ENCODE measurements at places on chromosomes 7 and 10. TPM values are rescaled to one million over a fixed set of nuclear protein-coding genes. Genes with fewer than 3 reads are reported as not detected.

Gene TMEM176B
- not detected for total RNA-seq

DNA sequence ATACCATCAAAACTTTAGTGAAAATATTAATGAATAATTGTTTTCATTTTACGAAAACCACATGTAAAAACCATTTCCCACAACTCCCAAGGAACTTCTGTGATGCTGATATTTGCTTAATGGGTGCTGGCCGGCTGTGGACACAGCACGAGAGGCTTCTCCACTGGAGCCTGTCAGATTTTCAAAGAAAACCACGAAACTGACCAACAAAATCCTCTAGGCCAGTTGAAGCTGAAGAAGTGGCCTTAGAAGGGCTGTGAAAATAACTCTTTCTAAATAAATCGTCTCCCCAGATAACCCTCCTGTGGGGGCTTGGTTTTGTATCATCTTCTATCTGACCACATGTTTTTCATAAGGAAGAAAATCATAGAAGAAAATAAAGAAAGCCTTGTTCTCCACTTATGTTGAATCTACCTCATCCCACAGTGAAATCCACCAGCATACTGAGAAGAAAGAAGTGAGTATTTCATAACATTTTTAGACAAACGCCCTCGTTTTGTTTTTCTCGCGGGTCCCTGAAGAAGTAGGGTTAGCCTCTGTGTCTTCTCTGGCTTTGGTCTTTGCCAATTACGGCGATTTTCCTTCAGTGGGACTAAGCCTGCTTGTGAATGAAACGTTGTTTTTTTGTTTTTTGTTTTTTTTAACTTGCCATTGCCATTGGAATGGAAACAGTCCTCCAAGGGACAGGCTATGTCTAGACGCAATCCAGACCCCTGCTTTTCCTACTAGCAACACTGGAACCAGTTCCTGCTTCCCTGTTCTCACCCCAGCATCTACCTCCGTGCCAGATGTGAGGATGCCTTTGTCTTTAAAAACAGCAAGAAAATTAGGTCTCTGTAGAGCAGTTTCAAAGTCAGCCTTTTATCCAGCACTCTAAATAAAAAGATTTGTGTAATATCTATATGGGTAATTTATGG, 123.9 kb downstream of the ADAM12 start:
- peak; percentile 74 for DNase-seq

- DNase-seq, result no peak
Observed at GRCh38 chr7:127815631-127816145, 163.7 kb downstream of the SND1 start.

- DNase-seq, result no peak
Observed at GRCh38 chr10:72355214-72355555, 466 bp upstream of the DNAJB12 start.

- DNase-seq, result no peak
Observed at GRCh38 chr7:127047521-127047920, 205.2 kb downstream of the GRM8 start.

Gene SSBP1
- total RNA-seq, result 193 TPM

DNA sequence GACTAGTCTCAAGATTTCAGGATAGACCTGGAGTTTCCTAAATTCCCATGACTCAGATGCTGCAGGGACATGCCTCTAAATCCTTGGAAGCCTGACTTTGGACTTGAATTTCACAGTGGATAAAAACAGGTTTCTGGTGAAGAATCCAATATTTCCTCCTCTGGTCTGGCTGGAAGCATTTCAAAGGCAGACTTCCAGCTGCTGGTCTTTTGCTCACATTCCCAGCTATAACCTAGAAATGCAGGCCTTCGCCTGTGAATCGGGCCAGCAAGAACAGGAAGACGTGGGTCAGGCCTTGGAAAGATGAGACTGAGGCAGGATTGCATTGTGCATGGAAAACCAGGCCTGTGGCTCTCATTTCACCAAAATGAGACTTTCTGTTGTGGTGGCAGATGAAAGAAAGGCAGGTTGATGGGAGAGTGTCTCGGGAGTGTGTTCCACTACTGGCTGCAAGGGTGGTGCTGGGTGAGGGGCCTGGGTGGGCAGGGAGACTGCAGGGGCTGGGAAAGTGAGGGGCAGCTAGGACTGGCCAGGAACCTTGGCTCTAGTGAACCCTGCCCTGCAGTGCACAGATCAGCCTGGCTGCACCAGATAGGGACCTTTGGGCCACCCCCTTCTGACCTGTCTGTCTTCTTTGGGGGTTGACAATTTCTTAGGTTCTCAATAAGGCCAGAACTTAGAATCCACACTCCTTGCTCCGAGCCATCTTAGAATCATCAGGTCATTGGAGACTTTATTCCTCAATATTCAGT, 488.8 kb upstream of the MKI67 start:
- no peak for DNase-seq

GRCh38 chr10:13684806-13685482, 98.2 kb downstream of the PRPF18 start:
- DNase-seq, result peak; percentile 51

- no peak for DNase-seq
Observed at GRCh38 chr7:69677054-69677852, 79.0 kb downstream of the AUTS2 start.

Gene HPSE2
- not detected for total RNA-seq

- DNase-seq, result no peak
Observed at GRCh38 chr10:23293973-23294590, 50.5 kb downstream of the C10orf67 start.

- no peak for DNase-seq
Observed at GRCh38 chr10:78991187-78991586, 77.6 kb upstream of the ZMIZ1 start.

DNA sequence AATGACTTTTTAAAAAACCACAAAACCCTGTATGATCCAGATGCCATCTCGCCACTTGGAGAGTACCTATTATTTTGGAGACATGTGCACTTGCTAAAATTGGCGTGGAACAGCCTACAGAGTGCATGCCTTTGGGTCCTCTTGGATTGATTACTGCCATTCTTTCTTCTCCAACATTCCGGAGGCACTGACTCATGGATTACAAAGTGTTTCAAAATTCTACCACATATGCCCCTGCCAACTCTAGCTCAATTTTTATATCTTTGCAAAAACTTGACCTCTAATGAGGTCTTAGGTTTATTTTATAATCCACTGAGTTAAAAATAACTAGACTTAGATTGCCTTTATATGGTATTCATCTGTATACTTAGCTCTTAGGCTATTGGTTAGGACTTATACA, 55.8 kb upstream of the KIF5B start:
- peak; percentile 91 for DNase-seq

Gene ZPBP
- not detected for total RNA-seq

DNA sequence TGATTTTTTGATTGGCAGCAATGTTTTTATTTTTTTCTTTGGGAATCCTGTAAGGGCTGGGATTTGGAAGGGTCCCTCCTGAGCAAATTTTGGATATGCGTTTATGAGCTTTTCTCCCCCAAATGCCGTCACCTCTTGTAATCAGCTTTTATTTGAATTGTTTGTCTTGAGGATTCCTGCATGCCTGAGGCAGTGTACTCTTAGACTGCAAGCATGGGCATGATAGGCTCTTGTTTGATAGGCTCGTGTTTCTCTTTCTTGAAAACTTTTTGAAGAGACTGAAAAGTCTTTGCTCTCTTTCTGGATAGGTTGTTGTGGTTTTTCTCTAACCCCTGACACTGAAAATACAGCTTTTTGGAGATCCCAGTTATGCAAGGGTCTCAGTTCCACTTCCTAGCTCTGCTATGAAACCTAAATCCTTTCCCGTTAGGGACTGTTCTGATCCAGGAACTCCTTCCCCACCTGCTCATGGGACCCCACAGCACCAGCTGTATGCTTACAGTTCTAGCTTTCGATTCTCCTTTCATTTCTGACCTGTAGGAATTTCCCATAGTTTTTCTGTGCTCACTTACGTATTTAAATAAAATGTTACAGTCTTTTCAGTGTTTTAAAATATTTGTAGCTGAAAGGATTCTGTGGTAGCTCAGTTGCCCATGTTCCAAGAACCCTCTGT, 17.2 kb downstream of the TSPAN13 start:
- no peak for DNase-seq

Gene CACUL1
- total RNA-seq, result 32.3 TPM

DNA sequence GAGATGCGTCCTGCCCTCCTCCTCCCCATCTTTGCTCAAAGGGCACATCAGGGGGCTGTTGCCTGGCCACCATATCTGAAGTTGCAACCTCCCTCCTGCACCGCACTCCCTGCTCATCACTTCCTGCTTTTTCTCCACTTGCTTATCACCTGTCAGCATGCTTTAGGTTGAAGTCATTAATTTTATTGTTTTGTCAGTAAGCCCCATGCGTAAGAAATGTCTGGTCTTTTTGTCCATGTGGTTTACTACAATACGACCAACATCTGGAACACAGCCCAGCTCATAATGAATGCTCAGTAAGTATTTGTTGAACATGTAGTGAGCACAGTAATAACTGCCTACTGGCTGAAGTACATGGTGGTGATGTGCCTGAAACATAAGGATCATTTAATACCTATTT, 71.6 kb upstream of the GJD4 start:
- no peak for DNase-seq

GRCh38 chr7:113158756-113159155, 40.4 kb upstream of the SMIM30 start:
- DNase-seq, result no peak

GRCh38 chr7:25885057-25885576, 266.9 kb upstream of the NFE2L3 start:
- DNase-seq, result no peak

GRCh38 chr10:48655411-48656240, 29.0 kb upstream of the WDFY4 start:
- peak; percentile 89 for DNase-seq

DNA sequence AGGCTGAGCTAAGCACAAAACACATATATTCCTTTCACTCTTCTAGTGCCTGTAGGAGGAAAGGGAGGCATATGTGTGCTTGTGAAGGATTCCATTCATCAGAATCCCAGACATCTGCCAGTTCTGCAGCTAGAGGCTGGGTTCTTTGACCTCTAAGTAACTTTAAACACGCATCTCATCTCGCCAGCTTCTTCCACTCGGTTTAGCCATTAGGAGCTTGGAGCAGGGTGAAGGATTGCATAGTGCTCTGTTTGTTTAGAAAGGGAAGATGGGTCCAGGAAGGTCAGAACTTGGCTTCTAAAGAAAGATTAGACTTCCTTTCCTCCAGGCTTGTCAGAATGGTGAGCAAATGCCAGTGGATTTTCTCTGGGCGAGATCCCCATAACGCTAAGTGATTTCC, 43.6 kb downstream of the HK1 start:
- no peak for DNase-seq

GRCh38 chr7:142439739-142440138, 181.9 kb upstream of the PRSS58 start:
- no peak for DNase-seq

- peak; percentile 33 for DNase-seq
Observed at GRCh38 chr10:73060738-73061635, 35.7 kb downstream of the P4HA1 start.

- DNase-seq, result no peak
Observed at GRCh38 chr10:224571-224970, 89.3 kb downstream of the ZMYND11 start.

GRCh38 chr10:71667387-71667752, 52.2 kb downstream of the C10orf105 start:
- DNase-seq, result no peak

DNA sequence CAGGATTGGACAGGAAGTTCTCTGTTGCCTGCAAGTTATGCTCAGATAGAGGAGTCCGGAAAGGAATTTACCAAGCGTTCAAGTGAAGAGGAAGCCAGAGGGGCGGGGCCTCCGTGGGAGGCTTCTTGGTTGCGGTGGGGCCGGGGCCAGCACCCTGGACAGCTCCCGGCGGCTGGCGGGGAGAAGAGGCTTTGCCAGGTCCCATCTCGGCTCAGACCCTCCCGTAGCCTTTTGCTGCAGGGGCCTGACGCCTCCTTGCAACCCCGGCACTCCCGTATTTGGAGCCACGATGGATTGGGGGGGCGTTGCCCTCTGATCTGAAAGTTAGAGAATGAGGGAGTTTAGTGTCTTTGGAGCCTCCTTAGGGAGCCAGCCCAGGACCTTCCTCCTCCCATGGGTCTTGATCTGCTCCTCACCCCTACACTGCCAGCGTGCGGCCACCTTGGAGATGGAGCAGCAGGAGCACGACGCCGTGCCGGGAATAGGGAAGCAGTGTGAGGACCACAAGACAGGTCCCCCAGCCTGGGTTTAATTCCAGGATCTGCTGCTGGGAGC, 3.1 kb upstream of the SLC18A3 start:
- peak; percentile 65 for DNase-seq

DNA sequence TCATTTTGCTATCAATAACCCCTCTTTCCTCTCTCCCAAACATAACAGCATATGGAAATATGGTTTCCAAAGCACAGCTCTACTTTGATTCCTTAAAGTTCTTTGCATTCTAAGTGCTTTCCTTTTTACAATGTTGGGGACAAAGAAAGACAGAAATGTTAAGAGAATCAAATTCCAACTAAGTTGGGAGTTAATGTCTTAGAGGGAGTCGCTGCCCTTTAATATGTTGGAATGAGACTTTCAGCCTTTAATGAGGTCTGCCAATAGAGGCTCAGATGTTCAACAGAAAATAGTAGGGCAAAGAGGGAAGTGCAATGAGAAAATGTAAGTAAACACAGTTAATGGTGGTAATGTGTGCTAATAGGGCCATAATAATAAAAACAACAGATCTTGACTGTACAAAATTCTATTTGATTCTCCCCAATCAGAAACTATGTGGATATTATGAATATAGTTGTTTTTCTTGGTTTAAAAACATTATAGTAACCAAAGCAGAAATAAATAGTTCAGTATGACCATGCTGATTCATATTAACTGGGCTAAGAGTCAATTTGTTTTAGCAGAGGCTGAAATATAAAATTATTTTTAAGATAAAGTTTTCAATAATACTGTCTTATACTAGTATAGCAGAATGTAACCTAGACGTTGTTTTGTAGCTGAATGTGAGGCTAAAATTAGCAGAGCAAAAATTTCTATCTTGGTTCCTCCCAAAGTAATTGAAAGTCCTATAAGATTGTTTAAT, 10.3 kb downstream of the HYCC1 start:
- no peak for DNase-seq

- no peak for DNase-seq
Observed at GRCh38 chr7:74294191-74294998, 5.2 kb downstream of the CLIP2 start.

- no peak for DNase-seq
Observed at GRCh38 chr7:105010504-105011130, 3.4 kb upstream of the KMT2E start.

DNA sequence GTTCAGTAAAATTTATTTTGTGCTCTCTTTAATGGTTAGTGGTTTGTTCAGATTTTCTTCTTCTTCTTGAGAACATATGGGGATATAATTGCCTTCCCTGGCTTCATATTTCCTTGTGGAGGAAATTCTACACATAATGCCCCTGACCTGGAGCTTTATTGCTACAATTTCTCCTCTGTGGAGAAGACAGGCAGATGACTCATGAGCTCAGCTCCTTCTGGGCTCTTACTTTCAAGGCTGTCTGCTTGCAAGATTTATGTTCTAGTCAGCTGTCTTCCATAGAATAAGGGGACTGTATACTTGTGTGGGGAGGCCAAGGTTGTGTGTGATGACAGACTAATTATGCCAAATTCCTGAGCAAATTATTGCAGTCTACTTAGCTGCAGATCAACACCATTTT, 1.6 kb downstream of the LRRD1 start:
- peak; percentile 56 for DNase-seq

Gene METTL27
- total RNA-seq, result 4.0 TPM

- DNase-seq, result no peak
Observed at GRCh38 chr7:128794020-128794419, 2.3 kb downstream of the CCDC136 start.

Data from myocyte (in vitro differentiated cells).